GM12891 (cell line): ENCODE measurements at places on chromosomes 7 and 10.

- peak; percentile 71 for DNase-seq
These were observed 29.0 kb downstream of the AGAP3 start for GRCh38 chr7:151115121-151115835.

DNA sequence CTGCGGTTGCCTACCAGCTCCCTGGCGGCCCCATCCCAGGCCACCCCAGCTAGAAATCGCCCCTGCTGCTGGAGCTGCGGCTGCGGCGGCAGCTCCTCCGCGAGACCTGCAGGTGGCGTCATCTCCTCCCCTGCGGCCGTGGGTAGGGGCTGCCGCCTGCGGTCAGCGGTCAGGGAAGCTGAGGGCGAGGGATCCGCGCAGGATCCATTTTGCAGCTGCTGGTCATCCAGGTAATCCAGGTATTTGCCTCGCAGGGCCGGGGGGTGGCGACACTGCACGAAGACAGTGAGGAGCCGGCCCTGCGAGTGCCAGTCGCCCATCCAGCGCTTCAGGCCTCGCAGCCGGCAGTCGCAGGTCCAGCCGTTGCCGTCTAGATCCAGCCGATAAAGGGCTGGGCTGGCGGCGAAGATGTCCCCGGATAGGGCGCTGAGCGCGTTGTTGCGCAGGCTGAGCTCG lies 1.5 kb downstream of the TRIL start:
- DNase-seq, result peak; percentile 37

- DNase-seq, result no peak
These were observed 150.0 kb downstream of the ARHGAP12 start for GRCh38 chr10:31778627-31779026.

- no peak for DNase-seq
These were observed 11.5 kb downstream of the FOXL3 start for GRCh38 chr7:301291-302053.

DNA sequence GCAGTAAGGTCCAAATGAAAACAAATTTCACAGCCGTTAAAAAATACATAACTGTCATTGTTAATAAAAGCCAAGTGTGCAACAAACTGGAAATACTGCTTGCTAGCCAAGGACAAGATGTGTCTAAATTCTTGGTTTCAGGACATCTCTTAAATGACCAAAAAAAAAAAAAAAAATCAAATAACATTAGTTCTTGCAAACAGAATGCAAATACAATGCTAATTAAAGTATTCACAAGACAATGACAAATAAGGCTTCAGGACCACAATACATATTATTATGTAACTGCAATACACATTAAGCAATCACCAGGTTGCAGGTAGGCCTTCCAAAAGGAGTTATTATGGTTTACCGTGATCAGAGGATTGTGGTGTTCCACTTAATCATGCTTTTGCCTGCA lies 3.6 kb downstream of the ARHGAP21 start:
- no peak for DNase-seq

GRCh38 chr10:59283456-59284091 lies 78.8 kb downstream of the FAM13C start:
- no peak for DNase-seq

GRCh38 chr7:119033641-119034040 lies 809.1 kb downstream of the ANKRD7 start:
- DNase-seq, result no peak

DNA sequence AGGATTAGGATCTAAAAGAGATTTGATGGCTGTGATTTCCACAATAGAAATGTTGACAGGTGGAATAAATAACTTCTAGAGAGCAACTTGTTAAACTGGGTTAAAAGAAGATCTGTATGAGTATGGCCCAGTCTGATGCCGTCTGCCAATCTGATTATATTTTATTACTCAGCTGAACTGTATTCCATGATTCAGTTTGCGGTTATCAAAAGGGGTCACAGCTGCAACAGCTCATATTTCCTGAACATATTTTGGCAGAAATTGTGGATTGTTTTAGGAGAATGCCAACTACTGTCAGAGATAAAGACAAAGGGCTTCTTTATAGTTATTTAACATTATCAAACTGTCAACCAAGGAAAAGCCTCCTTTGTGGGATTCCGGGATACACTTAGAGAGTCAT lies 244.8 kb upstream of the MINDY3 start:
- no peak for DNase-seq

DNA sequence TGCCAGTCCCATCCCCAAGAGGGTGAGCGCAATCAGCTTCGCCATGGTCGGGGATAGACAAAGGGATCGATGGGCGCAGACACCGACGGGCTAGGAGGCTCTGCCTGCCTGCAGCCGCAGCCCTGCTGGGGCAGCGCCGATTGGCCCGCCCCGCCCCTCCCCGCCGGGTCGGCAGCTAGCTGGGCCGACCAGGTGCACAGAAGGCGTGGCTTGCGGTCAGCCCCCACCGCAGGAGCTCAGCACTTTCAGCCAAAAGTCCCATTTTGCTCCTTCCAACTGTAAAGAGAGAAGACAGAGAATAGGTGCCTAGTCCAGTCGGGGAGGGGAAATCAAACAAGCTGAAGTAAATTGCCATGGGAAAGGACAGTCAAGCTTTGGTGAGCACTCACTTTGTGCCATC lies at the start of gene PON1:
Gene PON1, minus strand, starts transcription at position 102 of the 400 bp plus-strand sequence. Its CDS starts 57 bp downstream, at position 45.
- DNase-seq, result peak; percentile 12

- no peak for DNase-seq
These were observed 52.6 kb upstream of the CAPZA2 start for GRCh38 chr7:116809636-116810266.

DNA sequence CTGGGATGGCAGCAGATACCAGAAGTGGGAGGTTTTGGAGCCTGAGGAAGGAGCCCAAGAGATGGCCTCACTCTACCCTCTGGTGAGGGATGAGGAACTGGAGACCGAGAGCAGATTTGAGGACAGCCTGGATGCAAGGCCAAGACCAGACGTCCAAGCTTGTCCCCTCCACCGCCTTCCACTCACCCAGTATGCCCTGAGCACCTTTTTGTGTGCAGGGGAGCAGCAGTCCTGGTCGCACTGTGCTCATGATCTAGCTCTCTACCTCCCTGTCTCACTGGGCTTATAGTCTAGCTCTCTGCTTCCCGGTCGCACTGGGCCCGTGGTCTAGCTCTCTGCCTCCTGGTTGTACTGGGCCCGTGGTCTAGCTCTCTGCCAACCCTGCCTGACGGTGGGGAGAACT lies 33.6 kb upstream of the CHST15 start:
- no peak for DNase-seq

- no peak for DNase-seq
These were observed 99.2 kb downstream of the PTPRN2 start for GRCh38 chr7:158488181-158488971.

- no peak for DNase-seq
These were observed 115.0 kb downstream of the EGFR start for GRCh38 chr7:55133630-55134358.

DNA sequence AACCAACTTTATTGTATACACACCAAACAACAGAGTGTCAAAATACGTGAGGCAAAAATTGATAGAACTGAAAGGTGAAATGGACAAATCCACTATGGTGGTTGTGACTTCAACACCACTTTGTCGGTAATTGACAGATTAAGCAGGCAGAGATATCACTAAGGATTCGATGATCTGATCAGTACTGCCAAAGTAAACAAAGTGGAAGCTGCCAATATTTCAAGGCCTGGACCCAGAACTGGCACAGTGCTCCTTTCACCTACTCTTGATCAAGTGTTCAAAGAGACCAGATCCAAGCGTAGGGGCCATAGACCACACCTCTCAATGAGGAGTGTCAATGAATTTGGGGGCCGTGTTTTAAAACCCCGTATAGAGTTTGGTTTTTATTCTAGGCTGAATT lies 167.0 kb downstream of the CDK14 start:
- DNase-seq, result no peak
